ENCODE measurements at places on chromosomes 1 and 21. TPM values are rescaled to one million over a fixed set of nuclear protein-coding genes. Genes with fewer than 3 reads are reported as not detected.

Gene GJC2
- 0.61 TPM for polyA plus RNA-seq

Gene HTR1D
- polyA plus RNA-seq: 0.04 TPM

Gene DENND1B
- 4.0 TPM for polyA plus RNA-seq

Gene DRAXIN
- polyA plus RNA-seq: 0.04 TPM

Gene AMPD1
- polyA plus RNA-seq: not detected

Gene GUCA2B
- polyA plus RNA-seq: not detected

Gene FAM229A
- polyA plus RNA-seq: 1.4 TPM

Gene SPRR1A
- polyA plus RNA-seq: not detected

Gene DLGAP3
- polyA plus RNA-seq: 0.10 TPM

Gene WNT3A
- not detected for polyA plus RNA-seq

Gene FCRL2
- polyA plus RNA-seq: not detected

Gene SPATA1
- polyA plus RNA-seq: not detected

Gene HSD3B2
- polyA plus RNA-seq: not detected

Gene ARHGEF16
- 0.76 TPM for polyA plus RNA-seq

Gene COL8A2
- 0.53 TPM for polyA plus RNA-seq

Measured in heart left ventricle (tissue), 16 donors.